Stimulated activated naive CD4-positive, alpha-beta T cell (primary cell): ENCODE measurements at places on chromosomes 6 and 20.

DNA sequence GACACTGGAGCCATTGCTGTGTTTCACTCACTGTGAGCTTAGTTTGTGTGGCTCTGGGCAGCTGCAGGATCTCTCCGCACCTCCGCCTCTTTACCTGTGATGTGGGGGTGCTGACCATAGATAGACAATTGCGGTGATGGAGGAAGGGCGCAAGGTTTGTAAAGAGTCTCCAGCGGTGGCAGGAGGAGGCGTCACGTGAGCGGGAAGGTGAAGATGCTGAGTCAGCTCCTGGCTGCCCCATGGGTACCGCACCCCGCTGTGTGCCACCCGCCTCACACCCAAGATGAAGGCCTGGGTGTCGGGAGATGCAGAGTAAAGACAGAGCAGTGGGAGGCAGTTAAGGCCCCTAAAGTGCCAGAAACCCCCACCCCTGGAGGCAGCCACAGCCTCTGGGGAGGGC lies 9.0 kb upstream of the KCNQ2 start:
- no peak for DNase-seq

DNA sequence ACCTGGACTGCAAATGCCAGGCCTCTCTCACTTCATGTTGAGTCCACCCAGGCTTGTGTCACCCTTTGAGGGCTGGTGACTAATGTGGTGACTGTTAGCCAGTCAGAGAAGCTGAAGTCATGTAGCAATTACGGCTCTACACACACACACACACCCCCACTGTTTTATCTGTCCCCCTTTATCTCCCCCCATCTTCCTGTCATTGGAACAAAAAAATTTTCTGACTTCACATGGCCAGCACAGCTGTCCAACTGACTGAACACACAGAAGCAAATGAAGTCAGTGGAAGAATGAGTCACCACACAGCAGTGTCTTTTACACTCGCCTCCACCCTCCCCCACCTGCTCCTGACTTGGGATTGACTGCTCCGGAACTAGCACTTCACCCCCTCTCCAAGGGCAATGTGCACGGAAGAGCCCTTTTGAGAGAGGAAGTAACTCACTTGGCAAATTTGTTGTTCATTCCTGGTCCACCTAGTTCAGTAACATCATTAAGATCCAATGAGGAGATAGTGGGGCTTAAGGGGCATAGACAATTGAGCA lies 198.0 kb downstream of the RNF144B start:
- no peak for DNase-seq

- DNase-seq, result no peak
Observed at GRCh38 chr6:72683797-72684196, 61.9 kb downstream of the KCNQ5 start.

- no peak for DNase-seq
Observed at GRCh38 chr20:62780696-62781095, 15.6 kb upstream of the MRGBP start.

DNA sequence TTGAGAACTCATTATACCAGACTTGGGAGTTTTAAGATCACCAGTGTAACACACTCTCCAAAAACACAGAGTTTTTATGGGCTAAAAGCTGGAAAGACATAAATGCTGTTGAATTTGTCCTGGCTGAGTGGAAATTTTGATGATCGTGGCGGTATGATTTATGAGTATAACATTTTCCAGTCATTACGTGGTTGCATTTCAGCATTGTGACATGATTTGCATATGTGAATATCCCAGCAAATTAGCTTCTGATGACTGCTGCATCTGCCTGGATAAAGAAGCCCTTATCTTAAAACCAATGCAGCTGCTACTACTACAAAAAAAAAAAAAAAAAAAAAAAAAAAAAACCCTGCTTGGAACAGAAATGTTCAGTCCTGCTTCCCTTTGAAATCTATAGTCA lies 850.9 kb downstream of the TFAP2A start:
- no peak for DNase-seq
